Muscle of leg (tissue), 16 donors: ENCODE measurements at places on chromosomes 2 and 18. TPM values are rescaled to one million over a fixed set of nuclear protein-coding genes. Genes with fewer than 3 reads are reported as not detected.
A peak's percentile ranks its signal among the peaks of the same experiment; 100 is the strongest.

The IL1RN gene
- polyA plus RNA-seq: 0.60 TPM

The MYL12A gene
- 456 TPM for polyA plus RNA-seq

The SCYGR4 gene
- not detected for polyA plus RNA-seq

The ALPP gene
- polyA plus RNA-seq: not detected

The SPC25 gene
- polyA plus RNA-seq: 9.8 TPM

The COL3A1 gene
- 6,715 TPM for polyA plus RNA-seq

GRCh38 chr2:167814881-167815718 is 432.3 kb downstream of the STK39 start:
- H3K36me3 ChIP-seq: no peaks in the 10 kb centered on the region
- no peaks in the 10 kb centered on the region for H3K27me3 ChIP-seq
- no peak overlapping the region for H3K4me3 ChIP-seq

- H3K27me3 ChIP-seq: no peaks in the 10 kb centered on the region
- peaks cover 30% of the 10 kb centered on the region for H3K4me1 ChIP-seq
- H3K27ac ChIP-seq: peak overlapping the region; percentile 42
- peaks cover 27% of the 10 kb centered on the region for H3K36me3 ChIP-seq
Measured at GRCh38 chr18:3455907-3456685, 6.1 kb downstream of the TGIF1 start.

DNA sequence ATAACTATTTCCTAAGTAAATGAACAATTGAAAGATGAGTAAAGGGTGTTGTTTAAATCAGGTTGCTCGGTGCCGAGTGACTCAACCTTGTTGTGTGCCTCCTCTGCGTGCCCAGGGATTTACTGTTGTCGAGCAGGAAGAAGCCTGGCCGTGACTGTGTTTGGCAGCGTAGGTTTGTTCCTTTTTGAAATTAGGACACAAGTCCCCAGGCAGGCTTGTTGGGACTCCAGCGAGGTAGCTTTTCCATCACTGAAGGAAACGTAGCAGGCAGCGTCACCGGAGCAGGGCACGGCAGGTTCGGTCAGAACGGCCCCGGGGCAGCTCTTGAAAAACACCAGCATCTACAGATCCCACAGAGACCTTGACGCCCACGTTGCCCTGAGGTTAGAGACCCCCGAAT is 48.6 kb downstream of the TMEM18 start:
- no peak overlapping the region for H3K27ac ChIP-seq
- peaks cover 2% of the 10 kb centered on the region for H3K27me3 ChIP-seq
- no peaks in the 10 kb centered on the region for H3K36me3 ChIP-seq
- no peaks in the 10 kb centered on the region for H3K4me1 ChIP-seq

GRCh38 chr2:29731948-29732347 is 189.4 kb downstream of the ALK start:
- no peaks in the 10 kb centered on the region for H3K27me3 ChIP-seq
- no peak for DNase-seq
- no peaks in the 10 kb centered on the region for H3K36me3 ChIP-seq
- no peak overlapping the region for H3K4me3 ChIP-seq
- no peak overlapping the region for H3K27ac ChIP-seq
- H3K4me1 ChIP-seq: no peaks in the 10 kb centered on the region

GRCh38 chr18:8709248-8710059 is 4.1 kb downstream of the MTCL1 start:
- no peaks in the 10 kb centered on the region for H3K36me3 ChIP-seq
- H3K4me1 ChIP-seq: peaks cover 15% of the 10 kb centered on the region
- no peak overlapping the region for H3K27ac ChIP-seq
- H3K27me3 ChIP-seq: peaks cover 21% of the 10 kb centered on the region

- peaks cover 30% of the 10 kb centered on the region for H3K4me1 ChIP-seq
- no peaks in the 10 kb centered on the region for H3K36me3 ChIP-seq
- H3K27ac ChIP-seq: peak overlapping the region; percentile 25
- no peak overlapping the region for H3K4me3 ChIP-seq
- peak; percentile 72 for DNase-seq
Measured at GRCh38 chr2:37827911-37828511, 97.1 kb upstream of the RMDN2 start.

DNA sequence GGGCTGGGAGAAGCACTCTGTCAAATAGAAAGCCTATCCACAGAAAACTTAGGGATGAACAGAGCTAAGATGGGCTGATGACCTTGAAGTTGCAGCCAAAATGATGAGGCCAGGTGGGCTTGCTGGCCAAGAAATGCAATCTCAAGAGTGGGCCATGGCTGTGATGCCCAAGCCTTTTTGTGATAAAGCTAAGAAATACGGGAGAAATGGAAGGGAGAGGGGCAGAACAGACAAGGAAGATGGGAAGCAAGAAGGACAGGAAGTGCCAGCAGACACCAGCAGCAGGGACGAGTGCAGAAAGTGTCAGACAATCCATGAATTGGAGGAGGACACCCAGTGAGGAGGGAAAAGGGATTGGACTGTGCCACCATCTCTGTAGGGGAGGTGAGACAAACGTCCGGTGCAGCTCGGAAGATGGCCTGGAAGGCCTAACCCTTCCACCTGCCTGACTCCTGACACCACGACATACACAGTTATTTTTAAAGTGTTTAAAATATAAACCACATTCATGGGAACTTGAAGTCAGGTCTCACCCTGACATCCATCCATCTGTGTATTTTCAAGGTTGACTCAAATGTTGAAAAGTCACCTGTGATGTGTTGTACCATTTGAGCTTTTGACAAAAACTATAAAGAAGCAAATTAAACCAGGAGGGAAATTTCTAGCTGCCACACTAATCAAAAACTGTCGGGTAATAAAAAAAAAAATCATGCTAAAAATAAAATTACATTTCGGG is 105.5 kb downstream of the BCL2 start:
- H3K27me3 ChIP-seq: no peaks in the 10 kb centered on the region
- H3K4me3 ChIP-seq: no peak overlapping the region
- H3K36me3 ChIP-seq: no peaks in the 10 kb centered on the region
- H3K27ac ChIP-seq: no peak overlapping the region
- DNase-seq: no peak

DNA sequence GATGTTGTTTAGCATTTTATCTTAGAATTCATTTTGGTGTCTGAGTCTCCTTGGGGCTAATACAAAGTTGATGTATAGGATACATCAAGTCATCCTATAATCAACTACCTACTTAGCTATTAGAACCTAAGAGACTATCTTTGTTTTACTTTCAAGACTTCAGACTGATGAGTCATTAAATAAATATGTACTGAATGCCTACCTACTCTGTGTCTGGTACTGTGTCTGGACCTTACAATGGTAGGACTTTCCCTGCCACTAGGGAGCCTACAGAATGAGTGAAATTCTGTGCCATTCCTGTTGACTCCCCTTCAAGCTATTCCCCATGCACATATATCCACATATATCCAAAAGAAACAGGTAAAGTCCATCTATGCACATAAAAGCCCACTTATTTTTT is 114.5 kb downstream of the ERBB4 start:
- H3K4me1 ChIP-seq: no peaks in the 10 kb centered on the region
- DNase-seq: no peak
- H3K27ac ChIP-seq: no peak overlapping the region

- H3K27me3 ChIP-seq: no peaks in the 10 kb centered on the region
- peaks cover 5% of the 10 kb centered on the region for H3K4me1 ChIP-seq
- DNase-seq: no peak
- no peak overlapping the region for H3K4me3 ChIP-seq
Measured at GRCh38 chr2:6653281-6653750, 212.4 kb downstream of the CMPK2 start.

DNA sequence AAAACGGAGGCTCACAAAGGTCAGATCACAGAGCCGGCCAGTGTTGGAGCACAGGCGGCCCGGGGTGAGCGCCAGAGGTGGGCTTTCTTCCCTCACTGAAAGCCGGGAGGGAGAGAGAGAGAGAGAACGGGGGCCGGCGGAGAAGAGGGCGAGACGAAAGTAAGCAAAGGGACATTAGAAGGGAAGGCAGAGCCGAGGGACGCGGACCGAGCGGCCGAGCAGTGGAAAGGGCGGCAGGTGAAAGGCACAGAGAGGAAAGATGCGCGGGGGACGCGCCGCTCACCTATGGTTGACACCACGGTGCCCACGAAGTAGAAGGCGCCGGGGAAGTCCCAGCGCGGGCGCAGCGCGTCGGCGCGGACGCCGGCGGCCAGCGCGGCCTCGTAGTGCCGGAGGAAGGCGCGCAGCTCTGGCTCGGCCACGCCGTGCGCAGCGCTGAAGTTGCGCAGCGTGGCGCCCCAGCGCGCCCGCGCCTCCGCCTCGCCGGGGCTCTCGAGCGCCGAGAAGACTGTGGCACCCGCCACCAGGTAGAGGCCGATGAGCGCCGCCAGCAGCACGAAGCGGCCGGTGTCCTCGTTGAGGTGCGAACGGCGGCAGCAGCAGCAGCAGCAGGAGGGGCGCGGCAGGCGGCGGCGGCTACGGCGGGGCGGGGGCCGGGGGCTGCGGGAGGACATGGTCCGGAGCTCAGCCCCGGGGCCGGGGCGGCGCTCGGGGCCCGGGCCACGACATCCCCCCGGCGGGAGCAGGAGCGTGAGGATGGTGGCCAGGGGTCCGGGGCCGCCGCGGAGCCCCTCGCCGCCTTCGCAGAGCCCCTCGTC is 166.9 kb downstream of the MSH2 start:
- peaks cover 12% of the 10 kb centered on the region for H3K4me1 ChIP-seq
- no peak overlapping the region for H3K27ac ChIP-seq
- no peaks in the 10 kb centered on the region for H3K36me3 ChIP-seq
- H3K4me3 ChIP-seq: no peak overlapping the region
- H3K27me3 ChIP-seq: peaks cover 50% of the 10 kb centered on the region
- no peak for DNase-seq

GRCh38 chr2:18473241-18474181 is 86.9 kb downstream of the RDH14 start:
- peaks cover 10% of the 10 kb centered on the region for H3K4me1 ChIP-seq
- no peak overlapping the region for H3K4me3 ChIP-seq
- H3K27ac ChIP-seq: no peak overlapping the region
- no peaks in the 10 kb centered on the region for H3K27me3 ChIP-seq

DNA sequence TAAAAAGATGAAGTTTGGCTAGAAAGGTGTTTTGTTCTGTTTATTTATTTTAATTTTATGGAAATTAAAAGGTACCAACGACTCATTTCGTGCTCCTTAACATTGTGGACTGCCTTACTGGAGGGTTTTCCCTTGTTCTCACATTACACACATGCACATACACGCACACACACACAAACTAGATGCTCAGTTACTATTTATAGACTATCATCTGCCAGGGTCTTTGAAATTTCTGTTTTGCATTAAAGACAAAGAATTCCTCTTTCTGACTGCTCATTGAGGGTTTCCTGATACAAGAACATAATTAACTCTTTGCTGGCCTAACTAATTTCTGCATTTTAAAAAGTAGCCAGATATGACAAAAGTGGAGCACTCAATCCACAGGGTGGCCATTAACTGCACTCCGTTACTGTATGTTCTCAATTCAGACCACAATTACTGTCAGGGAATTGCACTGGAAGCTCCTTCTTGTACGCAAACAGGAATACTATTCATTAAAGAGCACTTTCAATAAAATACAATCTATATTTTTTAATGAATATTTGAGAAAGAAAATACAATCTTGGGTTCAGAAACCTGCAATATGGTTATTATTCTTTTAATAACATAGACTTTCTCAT is 366.9 kb upstream of the GALNT5 start:
- peaks cover 2% of the 10 kb centered on the region for H3K4me1 ChIP-seq
- H3K27me3 ChIP-seq: no peaks in the 10 kb centered on the region
- H3K36me3 ChIP-seq: no peaks in the 10 kb centered on the region

DNA sequence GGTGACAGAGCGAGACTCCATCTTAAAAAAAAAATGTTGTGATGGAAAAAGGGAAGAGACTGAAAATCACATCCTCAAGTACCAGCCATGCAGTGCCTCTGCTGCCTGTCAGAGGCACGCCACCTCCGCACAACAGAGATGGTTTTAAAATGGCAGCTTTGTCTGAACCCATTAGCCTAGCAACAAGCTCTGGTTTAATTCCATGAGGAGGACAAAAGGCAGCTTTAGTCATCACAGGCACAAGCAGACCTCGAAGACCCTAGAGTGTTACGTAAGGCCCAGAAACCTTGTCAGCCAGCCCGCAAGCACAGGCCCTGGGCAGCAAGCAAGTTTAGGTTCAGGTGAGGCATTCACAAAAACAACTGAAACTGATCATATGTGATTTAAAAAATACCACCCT is 10.4 kb downstream of the LCT start:
- H3K27me3 ChIP-seq: no peaks in the 10 kb centered on the region
- no peak overlapping the region for H3K4me3 ChIP-seq
- DNase-seq: no peak
- no peak overlapping the region for H3K27ac ChIP-seq
- H3K36me3 ChIP-seq: no peaks in the 10 kb centered on the region

DNA sequence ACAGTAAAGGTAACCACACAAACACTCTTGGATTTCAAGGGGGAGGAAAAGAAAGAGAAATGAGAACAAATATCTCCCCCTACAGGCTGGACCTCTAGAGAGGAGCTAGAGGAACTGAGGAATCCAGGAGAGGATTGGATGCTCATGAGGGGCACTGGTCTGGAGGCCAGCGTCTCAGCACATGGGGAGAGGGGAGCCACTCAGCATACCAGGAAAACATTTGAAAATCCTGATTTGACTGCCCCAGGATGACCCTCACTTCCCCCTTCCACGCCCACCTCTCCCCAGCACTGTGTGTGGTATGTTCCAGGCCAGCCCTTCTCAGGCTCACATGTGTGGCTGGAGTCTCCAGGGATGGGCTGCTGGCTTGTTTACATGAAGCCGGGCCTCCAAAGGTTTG is 396.8 kb upstream of the ID2 start:
- no peak overlapping the region for H3K4me3 ChIP-seq
- no peak for DNase-seq

GRCh38 chr2:36553683-36554082 is 44.3 kb downstream of the FEZ2 start:
- peak; percentile 37 for DNase-seq
- no peak overlapping the region for H3K27ac ChIP-seq
- no peaks in the 10 kb centered on the region for H3K27me3 ChIP-seq
- H3K4me1 ChIP-seq: no peaks in the 10 kb centered on the region
- H3K36me3 ChIP-seq: peaks cover 32% of the 10 kb centered on the region

DNA sequence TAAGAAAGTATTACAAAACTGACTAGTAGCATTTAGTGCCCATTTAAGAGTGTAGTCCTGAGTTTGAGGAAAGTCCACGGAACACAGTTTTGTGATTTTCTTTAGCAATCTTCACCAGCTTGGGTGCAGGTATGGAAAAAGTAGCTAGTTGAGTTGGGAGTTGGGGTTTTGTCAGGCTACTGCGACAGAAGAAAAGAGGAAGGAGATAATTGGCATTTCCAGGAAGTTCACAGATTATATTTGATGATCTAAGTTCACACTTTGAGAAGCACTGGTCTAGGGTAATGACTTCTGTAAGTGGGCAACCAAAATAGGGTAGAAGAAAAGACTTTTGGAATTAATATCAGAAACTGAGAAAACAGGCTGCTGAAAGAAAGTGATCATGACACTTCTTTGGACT is 52.1 kb downstream of the VIL1 start:
- no peak overlapping the region for H3K27ac ChIP-seq
- no peak for DNase-seq
- H3K4me1 ChIP-seq: no peaks in the 10 kb centered on the region
- peaks cover 25% of the 10 kb centered on the region for H3K36me3 ChIP-seq
- H3K4me3 ChIP-seq: no peak overlapping the region

DNA sequence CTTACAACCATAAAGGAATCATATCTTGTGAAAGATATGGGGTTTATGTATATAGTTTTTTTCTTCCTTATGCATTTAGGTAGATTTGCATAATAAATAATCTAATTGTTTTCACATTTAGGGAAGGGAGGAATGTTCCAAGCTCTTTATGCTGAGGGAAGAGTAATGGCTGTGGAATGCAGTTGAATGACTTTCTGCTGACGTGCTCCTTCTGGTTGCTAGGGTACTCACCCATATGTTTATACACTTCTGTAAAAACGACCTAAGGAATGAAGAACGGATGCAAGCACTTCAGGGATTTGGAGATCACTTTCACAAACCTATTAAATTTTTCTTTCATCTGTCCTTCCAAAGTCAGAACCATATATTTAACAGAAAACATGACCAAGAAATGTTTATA is 29.2 kb upstream of the PPP4R1 start:
- DNase-seq: peak; percentile 98
- H3K4me3 ChIP-seq: no peak overlapping the region
- H3K27ac ChIP-seq: peak overlapping the region; percentile 91
- H3K27me3 ChIP-seq: no peaks in the 10 kb centered on the region
- H3K36me3 ChIP-seq: no peaks in the 10 kb centered on the region
